Stimulated activated CD4-positive, alpha-beta T cell treated with anti-CD3 and anti-CD28 coated beads, TNF-alpha, amount 100 ng/mL, for 48 hours (primary cell): ENCODE measurements at places on chromosomes 7 and 10.

- no peak for DNase-seq
These were observed 30.5 kb downstream of the TFAM start for GRCh38 chr10:58415757-58416156.

GRCh38 chr10:128463991-128464760 lies 338.0 kb upstream of the MKI67 start:
- DNase-seq, result no peak

DNA sequence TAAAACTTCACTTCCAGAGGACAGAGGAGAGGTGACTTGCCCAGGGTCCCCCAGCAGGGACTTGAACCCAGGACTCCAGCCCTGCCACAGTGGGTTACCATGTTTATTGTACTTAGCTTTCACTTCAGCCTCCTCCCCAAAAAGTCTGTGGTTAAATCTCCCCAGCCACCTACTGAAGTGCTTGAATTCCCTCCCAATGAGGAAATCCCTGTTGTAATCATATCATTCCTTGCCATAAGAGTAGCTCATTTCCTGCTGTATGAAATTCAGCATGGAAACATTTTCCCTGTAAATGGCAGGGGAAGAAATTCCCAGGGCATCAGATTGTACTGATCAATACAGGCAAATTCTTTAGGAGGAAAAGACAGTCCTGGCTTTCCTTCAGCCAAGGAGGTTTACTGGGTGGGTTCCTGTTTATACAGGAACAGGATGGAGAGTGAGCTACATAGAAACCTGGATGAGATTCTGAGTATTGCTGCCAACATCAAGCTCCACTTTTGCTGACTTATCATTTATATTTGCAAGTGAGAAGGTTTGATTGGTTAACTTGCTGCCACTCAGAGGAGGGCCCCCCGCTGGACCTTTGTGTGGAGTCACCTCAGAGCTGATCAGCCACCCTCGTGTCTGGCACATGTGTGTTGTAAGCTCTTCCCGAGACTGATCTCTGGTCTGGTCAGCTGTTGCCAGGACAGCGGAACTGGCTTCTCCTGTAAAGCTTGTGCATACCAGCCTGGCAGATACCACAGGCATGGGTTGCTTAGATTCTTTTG lies 16.4 kb upstream of the PDZD8 start:
- DNase-seq, result no peak

- DNase-seq, result peak; percentile 64
These were observed 3.1 kb upstream of the SLC18A3 start for GRCh38 chr10:49606981-49607535.

DNA sequence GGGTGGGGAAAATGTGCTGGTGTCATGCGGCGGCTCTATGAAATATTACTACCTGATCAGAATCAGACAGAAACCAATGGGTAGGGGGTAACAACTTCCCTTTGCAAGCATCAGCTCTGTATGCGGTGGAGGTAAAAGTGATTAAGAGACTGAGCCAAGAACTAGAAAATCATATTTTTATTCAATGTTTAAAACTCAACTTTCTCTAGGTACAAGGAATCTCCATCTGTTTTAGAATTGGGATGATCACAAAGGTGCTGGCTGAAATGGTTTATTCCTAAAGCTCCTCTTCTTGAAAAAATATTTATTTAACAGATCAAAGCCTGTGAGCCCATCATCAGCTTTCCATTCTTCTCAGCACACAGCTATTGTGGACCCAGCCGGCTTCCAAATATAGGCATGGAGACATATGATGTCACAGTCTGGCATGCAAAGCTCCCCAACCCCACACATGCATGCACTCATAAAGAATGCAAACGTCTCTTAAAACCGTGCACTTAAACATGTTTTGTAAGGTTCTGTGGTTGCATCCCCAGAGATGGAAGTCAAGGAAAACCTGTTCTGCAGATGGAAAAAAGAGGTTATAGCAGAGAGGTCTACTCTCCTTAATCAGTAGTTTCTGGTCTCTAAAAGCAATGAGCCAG lies 126.0 kb downstream of the SKIDA1 start:
- DNase-seq, result no peak

- no peak for DNase-seq
These were observed 70.6 kb downstream of the CNNM2 start for GRCh38 chr10:102988404-102989314.

- no peak for DNase-seq
These were observed 5.6 kb upstream of the ZNF518A start for GRCh38 chr10:96124230-96125141.
